ENCODE measurements at places on chromosomes 5 and 9. TPM values are rescaled to one million over a fixed set of nuclear protein-coding genes. Genes with fewer than 3 reads are reported as not detected.

- peak overlapping the region; percentile 18 for H3K4me3 ChIP-seq
- H3K4me1 ChIP-seq: peaks cover 94% of the 10 kb centered on the region
- no peak overlapping the region for H3K27ac ChIP-seq
- DNase-seq: no peak
- no peaks in the 10 kb centered on the region for H3K27me3 ChIP-seq
Observed at GRCh38 chr5:132467287-132467984, 23.1 kb downstream of the IRF1 start.

DNA sequence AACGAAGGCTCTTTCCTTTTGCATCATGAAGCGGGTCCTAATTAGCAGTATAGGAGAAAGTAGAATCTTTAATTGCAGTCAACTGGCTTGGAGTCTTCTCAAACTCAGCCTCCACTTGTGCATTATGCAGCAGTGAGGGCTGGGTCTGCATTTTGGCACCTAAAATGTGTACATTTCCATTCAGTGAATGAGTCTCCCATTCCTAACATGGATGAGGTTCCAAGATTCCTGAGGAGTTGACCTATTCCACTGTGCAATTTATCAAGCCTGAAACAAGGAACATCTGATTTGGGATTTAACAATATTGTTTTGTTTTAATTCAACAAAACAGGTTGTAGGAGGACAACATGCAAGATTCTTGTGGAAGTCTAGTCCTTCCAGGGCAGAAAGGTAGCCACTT, 171.8 kb upstream of the S1PR3 start:
- no peaks in the 10 kb centered on the region for H3K4me1 ChIP-seq
- no peak overlapping the region for H3K4me3 ChIP-seq
- no peaks in the 10 kb centered on the region for H3K36me3 ChIP-seq
- no peak for DNase-seq
- no peaks in the 10 kb centered on the region for H3K27me3 ChIP-seq
- H3K27ac ChIP-seq: no peak overlapping the region

DNA sequence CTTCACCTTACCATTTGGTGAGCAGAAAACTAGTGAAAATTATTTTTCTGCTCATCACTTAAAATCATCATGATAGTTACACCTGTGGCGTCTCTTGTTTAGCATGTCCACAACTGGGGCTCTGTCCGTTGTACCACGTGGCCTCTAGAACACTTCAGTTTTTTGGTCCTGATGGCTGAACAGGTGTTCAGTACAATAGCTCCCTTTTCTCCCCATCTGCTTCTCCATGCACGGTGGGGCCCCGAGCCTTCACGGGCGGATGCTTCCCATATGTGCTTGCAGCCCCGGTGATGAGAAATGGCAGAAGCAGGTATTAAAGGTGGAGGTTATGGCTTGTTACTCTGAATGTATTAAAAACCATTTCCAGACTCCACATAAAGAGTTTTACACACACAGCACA, 304.1 kb downstream of the CWC27 start:
- DNase-seq: no peak
- no peaks in the 10 kb centered on the region for H3K4me1 ChIP-seq
- no peaks in the 10 kb centered on the region for H3K27me3 ChIP-seq
- no peak overlapping the region for H3K4me3 ChIP-seq

The C9orf153 gene
- not detected for total RNA-seq

The TMEM167A gene
- 127 TPM for total RNA-seq

DNA sequence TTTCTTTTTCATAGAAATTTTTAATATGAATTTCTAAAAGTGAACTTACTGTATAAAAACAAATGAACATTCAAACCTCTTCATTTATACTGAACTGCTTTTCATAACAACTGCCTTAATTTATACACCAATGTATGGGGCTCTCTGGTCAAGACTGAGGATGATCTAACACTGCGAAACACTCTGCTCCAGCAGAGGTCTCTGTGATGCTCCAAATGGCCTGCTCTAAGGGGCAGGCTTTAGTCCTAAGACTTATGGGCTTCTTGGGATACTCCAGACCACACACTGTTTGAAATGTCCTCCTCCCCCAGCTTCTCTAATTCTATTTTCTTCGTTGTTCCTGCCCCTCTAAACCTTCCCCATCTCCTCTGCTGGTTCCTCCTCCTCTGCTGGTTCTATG, 58.5 kb downstream of the LIFR start:
- peak; percentile 37 for DNase-seq
- no peak overlapping the region for H3K4me3 ChIP-seq
- H3K27ac ChIP-seq: no peak overlapping the region
- peaks cover 15% of the 10 kb centered on the region for H3K36me3 ChIP-seq

The GRM6 gene
- not detected for total RNA-seq

GRCh38 chr5:102794677-102795331, 39.7 kb downstream of the PAM start:
- H3K36me3 ChIP-seq: no peaks in the 10 kb centered on the region
- no peak overlapping the region for H3K27ac ChIP-seq
- H3K27me3 ChIP-seq: no peaks in the 10 kb centered on the region
- DNase-seq: no peak
- no peak overlapping the region for H3K4me3 ChIP-seq

The WHRN gene
- total RNA-seq: 5.1 TPM
